ENCODE measurements at places on chromosomes 4 and X. TPM values are rescaled to one million over a fixed set of nuclear protein-coding genes. Genes with fewer than 3 reads are reported as not detected.

GRCh38 chr4:173525118-173526011, 4.7 kb downstream of the HAND2 start:
- peak; percentile 76 for DNase-seq

GRCh38 chr4:24197955-24198354, 308.1 kb upstream of the PPARGC1A start:
- DNase-seq, result no peak

GRCh38 chrX:109862433-109862832, 129.4 kb upstream of the ACSL4 start:
- no peak for DNase-seq

GUCY1B1 gene
- total RNA-seq, result 3.4 TPM

DNA sequence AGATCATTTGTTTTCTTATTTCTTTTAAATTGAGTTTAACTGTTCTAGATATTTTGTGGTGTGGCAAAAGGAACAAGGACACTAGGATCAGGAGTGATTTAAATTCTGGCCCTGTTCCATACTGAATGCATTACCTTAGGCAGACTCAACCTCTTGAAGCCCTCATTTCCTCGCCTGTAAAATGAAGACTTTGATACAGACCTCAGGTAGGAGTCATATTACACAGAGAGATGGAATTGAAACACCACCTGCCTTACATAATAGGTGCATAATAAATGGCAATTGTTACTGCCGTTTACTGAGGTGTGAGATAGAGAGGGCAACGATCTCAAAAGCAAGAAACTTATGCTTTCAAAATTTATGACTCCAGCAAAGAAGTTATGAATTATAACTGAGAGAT, 28.2 kb upstream of the RASSF6 start:
- DNase-seq, result no peak

DNA sequence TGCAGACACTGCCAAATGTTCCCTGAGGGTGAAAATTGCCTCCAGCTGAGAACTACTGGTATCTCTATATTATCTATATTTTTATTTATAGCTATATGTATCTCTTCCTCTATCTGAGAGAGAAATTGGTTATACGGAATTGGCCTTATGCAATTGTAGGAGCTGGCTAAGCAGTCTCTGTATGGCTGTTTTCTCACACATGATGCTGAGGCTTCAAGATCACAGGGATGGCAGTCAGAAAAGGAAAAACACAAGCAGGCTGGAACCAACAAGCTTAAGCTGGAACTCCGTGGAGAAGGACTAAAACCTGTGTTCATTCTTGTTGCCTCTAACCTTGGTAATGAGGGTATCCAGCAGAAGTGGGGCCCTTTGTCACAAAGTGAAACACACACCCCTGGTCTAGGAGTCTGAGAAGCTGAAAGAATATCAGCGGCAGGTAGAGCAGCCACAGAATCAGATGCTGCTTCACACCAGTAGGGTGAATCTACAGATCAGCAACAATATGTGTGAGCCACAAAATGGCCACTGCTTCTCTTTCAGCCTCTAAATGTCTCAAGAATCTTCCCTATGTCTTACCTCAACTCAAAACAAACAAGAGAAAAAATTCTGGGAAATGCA, 166.5 kb upstream of the PPP1R2C start:
- DNase-seq, result no peak

DNA sequence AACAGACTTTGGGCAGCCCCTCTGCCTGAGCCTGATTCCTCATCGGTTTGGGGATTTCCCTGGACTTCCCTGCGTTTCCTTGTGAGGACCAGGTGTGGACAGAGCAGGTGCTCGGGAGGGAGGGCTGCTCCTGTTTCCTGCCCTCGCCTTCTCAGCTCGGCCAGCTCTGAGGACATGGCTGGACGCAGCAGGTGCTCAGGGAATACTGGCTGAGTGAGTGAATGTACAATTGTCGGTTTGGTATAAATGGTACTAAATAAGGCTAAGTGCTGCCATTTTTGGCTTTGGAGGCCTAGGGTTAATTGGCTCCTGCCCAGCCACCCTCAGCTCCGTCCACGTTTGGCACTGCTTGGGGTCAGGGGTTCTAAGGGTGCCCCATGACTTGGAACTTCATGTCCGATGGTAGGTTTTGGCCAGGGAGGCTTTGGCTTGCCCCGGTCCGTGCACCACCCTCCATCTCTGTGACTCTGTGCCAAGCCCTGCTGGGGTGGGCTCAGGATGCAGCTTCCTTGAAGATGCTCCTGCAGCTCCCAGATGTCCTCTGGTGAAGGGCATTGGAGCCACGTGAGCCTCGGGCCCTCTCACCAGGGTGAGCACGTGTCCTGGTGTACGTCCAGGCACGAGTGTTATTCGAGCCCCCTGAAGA, 45.0 kb upstream of the NKX1-1 start:
- DNase-seq, result no peak

DNA sequence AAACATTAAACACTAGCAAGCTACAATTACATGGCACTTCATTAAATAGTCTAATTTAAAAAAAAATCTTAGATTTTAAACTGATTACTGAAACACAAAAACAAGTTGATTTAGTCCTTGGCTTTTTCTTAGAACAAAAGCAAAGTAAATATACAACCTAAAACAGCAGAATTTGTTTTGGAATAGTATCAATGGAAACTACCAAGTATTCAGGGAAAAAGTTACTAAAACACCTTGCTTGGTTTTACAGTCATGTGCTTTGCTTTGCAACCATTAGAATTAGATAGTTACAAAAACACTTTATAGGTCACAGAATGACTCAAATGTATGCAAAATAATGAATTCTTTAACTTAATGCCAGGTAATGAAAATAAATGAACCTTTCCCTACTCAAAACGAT, 105.3 kb downstream of the CNOT6L start:
- DNase-seq, result no peak

MSX1 gene
- total RNA-seq, result 0.46 TPM

- DNase-seq, result no peak
Observed at GRCh38 chr4:78601013-78601412, 49.4 kb downstream of the ANXA3 start.

DNA sequence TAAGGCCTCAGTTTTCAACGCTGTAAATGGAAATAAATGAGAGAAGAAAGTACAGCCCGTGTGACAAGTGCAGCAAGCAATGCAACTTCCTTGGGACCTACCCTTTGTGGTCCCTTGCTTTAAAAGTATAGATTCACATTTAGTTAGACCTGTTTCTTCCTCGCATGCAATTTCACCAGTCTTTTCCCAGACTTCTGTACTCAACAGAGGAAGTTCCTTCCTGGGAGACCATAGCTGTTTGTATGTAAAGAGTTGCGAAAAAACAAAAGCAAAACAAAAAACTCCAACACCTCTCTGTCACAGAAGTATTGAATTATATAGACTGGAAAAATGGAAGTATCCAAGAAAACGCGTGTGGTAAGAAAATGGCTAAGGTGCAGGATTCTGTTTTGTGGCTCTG, 1.1 kb upstream of the IRF2 start:
- DNase-seq, result no peak

CPLX1 gene
- 1.7 TPM for total RNA-seq

NKX3-2 gene
- 0.25 TPM for total RNA-seq

- no peak for DNase-seq
Observed at GRCh38 chrX:1397441-1398270, 5.7 kb upstream of the SLC25A6 start.

PAGE5 gene
- not detected for total RNA-seq

DNA sequence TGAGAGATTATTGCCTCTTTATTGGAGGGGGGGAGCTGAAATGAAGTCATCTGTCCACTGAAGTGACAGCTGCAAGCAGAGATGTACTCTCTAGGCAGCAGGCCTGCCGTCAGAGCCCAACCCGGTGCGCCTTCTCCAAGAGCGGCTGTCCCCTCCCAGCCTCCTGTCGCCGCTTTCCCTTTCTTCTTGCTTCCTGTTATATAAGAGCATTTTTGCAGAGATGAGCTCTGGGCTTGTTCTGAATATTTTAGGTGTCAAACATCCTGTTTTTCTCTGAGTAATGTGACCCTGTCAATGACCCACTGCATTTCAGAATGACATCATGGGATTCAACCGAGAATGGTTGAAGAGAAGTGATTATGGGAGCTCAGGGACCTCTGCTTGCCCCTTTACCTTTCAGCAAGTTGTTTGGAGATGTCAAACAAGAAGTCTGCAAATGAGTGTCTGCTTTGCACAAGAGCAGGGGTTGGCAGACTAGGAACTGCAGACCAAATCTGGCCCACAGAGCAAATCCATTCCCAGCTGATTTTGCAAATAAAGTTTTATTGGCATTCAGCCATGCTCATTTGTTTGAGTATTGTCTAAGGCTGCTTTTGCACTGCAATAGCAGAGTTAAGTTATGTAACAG, 79.9 kb downstream of the SLC9A6 start:
- DNase-seq, result no peak

- DNase-seq, result no peak
Observed at GRCh38 chr4:144845411-144845810, 199.5 kb downstream of the HHIP start.

- peak; percentile 20 for DNase-seq
Observed at GRCh38 chrX:109398833-109399232, 83.1 kb downstream of the GUCY2F start.

DNA sequence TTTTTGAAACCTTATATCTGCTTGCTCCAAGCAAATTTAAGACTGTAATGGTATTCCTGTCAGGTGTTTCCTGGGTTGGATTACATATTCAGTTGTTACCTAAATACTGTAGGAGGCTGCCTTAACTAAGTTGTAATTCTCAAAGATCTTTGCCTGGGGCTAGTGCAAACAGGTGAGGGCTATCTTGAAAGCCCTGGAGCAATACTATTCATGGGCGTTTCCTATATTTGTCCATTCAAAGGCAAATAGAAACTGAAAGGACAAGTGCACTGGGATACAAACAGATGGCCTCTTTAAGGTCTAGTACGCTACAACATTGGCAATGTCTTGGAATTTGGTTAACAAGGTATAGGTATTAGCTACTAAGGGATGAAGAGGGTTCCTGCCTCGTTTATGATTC, 84.1 kb upstream of the CT45A1 start:
- no peak for DNase-seq

GRCh38 chrX:134990801-134991481, at the start of gene SMIM10:
Gene SMIM10 (plus strand): TSS chrX:134990991. CDS start chrX:134991096, 105 bp downstream.
- peak; percentile 77 for DNase-seq

RBMX2 gene
- total RNA-seq, result 28.3 TPM

- DNase-seq, result no peak
Observed at GRCh38 chr4:107453987-107454386, 266.0 kb downstream of the PAPSS1 start.

DNA sequence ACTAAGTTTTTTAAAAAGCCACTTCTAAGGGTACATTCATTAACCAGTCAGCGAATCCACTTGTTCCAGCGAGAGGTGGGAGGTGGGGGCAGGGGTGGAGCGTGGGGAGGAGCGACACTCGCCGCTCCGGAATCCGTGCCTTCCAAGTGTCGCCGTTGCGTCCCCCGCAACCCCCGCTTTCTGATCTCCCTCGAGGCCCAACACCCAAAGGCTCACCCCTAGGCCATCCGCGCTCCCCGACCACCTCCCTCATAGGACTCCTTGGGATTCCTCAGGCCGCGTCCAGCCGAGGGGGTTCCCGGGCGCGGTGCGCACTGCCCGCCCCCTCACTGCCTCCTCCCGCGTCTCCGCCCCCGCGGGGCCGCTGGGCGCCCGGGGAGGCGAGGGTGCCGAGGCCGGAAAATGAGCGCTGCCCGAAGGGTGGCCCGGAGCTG, 108.1 kb upstream of the STOX2 start:
- no peak for DNase-seq

GRCh38 chr4:128709268-128709667, 100.2 kb upstream of the JADE1 start:
- peak; percentile 45 for DNase-seq

GRCh38 chrX:21943460-21944135, 3.1 kb downstream of the SMS start:
- DNase-seq, result peak; percentile 26

DNA sequence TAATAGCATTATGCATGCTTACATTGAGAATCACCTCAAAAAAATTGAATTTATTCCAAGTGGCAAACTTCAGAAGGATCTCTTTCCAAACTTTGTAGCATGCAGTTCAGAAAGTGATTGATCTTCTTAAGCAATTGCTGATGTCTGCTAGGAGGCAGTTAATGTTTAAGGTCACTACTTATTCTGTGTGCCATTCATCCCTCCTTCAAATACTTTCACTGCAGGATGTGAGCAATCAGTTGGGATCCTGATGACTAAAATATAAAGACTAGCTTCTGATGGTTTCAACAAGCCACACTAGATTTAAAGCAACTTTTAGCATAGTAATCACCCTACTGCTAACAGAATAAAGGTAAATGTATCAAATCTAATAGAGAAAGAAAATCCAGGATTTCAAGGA, 414.1 kb downstream of the ADGRL3 start:
- no peak for DNase-seq

AFM gene
- total RNA-seq, result not detected
